ENCODE measurements at places on chromosomes 12 and 14. TPM values are rescaled to one million over a fixed set of nuclear protein-coding genes. Genes with fewer than 3 reads are reported as not detected.

DNA sequence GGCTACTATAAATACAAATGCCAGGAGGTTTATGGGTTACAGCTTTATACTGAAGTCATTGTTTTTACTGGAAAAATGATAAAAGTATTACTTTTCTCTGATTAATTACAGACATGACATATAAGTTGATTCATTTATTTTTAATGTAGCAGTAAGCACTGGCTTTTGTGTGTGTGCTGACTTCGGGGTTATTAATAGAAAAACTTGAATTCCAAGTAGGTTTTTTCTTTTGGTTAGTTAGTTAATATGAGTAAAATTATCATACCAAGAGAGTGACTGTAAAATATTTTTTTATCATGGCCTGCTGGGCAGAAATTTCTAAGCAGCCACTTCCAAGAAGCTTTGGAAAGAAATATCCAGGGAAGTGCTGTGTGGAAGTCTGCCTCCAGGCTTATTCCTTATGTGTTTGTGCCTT is 56.4 kb downstream of the IFT81 start:
- H3K36me3 ChIP-seq: no peaks in the 10 kb centered on the region
- no peak overlapping the region for H3K4me3 ChIP-seq
- H3K27me3 ChIP-seq: no peaks in the 10 kb centered on the region
- H3K27ac ChIP-seq: peak overlapping the region; percentile 76
- peaks cover 9% of the 10 kb centered on the region for H3K4me1 ChIP-seq

DNA sequence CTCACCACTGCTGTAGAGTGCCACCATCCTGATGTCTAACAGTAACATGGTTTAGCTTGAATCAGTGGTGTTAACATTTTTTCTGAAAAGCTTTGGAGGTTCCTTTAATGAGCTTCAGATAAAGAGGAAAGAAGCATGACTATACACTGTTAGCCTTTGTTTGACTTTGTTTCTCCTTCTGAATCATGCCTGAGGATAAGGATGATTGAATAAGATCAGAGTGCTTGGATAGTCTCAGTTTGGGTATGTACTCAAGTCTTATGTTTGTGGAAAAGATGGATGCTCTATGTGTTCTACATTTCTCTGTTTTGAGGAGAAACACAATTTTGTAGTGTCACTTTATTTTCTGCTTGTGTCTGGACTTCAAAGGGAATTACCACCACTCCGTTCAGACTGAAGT is 42.0 kb downstream of the GPATCH2L start:
- H3K4me3 ChIP-seq: no peak overlapping the region
- H3K27me3 ChIP-seq: no peaks in the 10 kb centered on the region
- DNase-seq: no peak
- H3K4me1 ChIP-seq: no peaks in the 10 kb centered on the region
- no peak overlapping the region for H3K27ac ChIP-seq

DNA sequence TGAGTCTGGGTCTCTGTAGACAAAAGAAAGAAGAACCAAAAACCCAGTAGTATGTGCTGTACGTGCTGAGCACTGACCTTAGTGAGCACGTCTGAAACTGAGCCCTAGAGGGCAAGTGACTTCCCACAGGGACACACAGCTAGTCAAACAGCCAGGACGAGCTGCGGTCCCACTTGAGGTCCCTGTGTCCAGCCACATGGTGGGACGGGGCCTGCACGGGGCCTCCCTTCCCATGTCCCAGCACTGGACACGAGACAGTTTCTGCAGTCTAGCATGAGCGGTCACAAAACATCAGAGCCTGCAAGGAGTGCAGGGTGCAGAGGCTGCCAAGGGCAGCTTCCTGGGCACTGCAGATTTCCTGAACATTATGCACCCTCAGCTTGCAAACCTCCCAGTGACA is 121.6 kb downstream of the NCOR2 start:
- no peaks in the 10 kb centered on the region for H3K27me3 ChIP-seq
- H3K27ac ChIP-seq: no peak overlapping the region
- no peak overlapping the region for H3K4me3 ChIP-seq
- H3K4me1 ChIP-seq: peaks cover 4% of the 10 kb centered on the region
- no peaks in the 10 kb centered on the region for H3K36me3 ChIP-seq

DNA sequence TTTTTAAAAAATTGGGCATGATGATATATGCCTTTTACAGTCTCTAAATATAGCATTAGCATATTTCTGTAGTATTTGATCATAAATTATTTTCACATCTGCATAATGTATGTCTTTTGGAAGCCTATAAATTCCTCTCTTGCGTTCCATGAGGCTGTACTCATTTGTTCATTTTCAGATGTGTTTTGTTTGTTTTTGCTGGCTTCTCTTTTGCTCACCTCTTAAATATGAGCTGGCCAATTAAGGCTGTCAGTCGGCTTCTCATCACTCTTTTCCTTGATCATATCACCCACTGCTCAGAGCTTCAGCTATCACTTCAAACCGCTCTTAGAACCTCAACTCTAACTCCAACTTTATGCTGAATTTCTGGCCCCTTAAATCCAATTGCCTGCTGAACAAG is 6.6 kb downstream of the TMEM263 start:
- no peak overlapping the region for H3K27ac ChIP-seq
- H3K36me3 ChIP-seq: no peaks in the 10 kb centered on the region
- DNase-seq: no peak
- H3K4me1 ChIP-seq: peaks cover 9% of the 10 kb centered on the region
- no peaks in the 10 kb centered on the region for H3K27me3 ChIP-seq

- H3K36me3 ChIP-seq: no peaks in the 10 kb centered on the region
- H3K4me3 ChIP-seq: no peak overlapping the region
- DNase-seq: no peak
- H3K27ac ChIP-seq: no peak overlapping the region
- H3K27me3 ChIP-seq: no peaks in the 10 kb centered on the region
These were observed 4.1 kb upstream of the PCNX4 start for GRCh38 chr14:60087668-60088067.

DNA sequence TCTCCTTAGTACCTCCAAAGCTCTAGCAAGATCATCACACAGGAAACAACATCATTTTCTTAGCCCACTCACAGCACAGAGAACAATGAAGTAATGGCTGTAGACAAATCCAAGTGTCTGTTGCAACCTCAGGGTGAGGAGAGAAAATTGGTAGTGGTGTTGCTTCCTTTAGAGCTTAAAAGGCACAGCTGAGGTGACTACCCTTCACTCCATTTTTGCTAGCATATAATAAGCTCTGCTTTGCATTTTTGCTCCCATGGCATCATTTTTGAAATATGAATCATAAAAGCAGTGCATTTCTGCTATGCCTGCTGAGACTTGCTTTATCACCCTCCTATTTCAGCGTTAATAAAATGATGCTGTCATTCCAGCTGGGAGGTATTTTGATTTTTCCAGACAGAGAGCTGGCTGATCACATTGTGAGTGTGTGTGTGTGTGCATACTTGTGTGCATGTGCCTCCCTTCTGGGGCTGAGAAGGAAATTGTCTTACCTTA is 18.5 kb upstream of the PCNX1 start:
- DNase-seq: no peak
- no peaks in the 10 kb centered on the region for H3K4me1 ChIP-seq
- no peak overlapping the region for H3K4me3 ChIP-seq
- no peak overlapping the region for H3K27ac ChIP-seq
- H3K27me3 ChIP-seq: no peaks in the 10 kb centered on the region

DNA sequence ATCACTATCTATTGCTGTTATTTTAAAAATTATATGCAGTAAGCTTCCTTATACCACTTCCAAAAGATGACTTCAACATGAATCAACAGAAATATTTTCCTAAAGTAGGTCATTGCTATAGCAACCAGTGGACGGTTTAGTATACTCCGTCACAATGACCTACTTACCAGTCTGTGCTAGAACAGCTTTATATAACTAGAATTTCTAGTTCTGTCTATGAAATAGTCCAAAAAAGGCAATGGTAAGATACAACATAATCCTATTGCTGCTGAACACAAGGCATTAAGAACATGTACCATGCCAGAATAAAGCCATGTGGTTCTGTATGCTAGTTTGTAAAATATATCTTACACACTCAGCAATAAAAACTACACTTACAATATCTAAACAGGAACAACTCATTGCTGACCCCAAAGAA is 40.7 kb upstream of the MTERF2 start:
- H3K36me3 ChIP-seq: no peaks in the 10 kb centered on the region
- DNase-seq: no peak
- no peaks in the 10 kb centered on the region for H3K27me3 ChIP-seq

DNA sequence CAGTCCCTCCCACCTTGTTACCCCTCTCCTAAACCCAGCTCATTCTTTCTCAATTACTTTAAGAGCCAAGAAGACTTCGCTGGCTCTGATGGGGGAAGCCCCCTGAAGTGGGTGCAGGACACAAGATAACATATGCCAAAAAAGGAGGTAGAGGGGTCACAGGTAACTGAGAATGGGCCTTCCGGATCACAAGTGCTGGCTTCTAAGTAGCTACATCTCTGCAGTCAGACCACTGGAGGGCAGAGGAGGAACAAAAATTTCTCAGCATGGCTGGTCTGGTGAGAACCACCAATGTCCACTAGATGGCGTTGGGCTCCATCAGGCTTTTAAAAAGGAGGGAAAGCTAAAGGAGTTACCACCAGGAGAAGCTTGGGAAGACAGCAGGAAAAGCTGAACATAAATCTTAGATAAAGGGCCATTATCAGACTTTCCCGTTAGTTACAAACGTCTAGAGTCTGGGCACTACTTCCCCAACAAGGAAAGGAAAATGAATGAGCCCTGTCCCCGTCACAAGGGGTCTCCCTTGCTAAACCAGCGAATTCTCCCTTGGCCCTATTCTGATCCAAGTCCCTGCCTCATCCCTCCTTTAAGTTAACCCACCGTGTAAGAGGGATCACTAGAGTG is 11.6 kb upstream of the CDH24 start:
- H3K4me1 ChIP-seq: no peaks in the 10 kb centered on the region
- H3K36me3 ChIP-seq: peaks cover 4% of the 10 kb centered on the region
- H3K27me3 ChIP-seq: no peaks in the 10 kb centered on the region
- no peak overlapping the region for H3K27ac ChIP-seq

- no peaks in the 10 kb centered on the region for H3K36me3 ChIP-seq
- H3K27me3 ChIP-seq: no peaks in the 10 kb centered on the region
- H3K4me1 ChIP-seq: no peaks in the 10 kb centered on the region
These were observed 21.2 kb downstream of the DEGS2 start for GRCh38 chr14:100138082-100138787.

- no peak for DNase-seq
- H3K27ac ChIP-seq: no peak overlapping the region
- H3K4me1 ChIP-seq: no peaks in the 10 kb centered on the region
- H3K27me3 ChIP-seq: no peaks in the 10 kb centered on the region
- H3K36me3 ChIP-seq: no peaks in the 10 kb centered on the region
- H3K4me3 ChIP-seq: no peak overlapping the region
These were observed 305.6 kb downstream of the RAD51B start for GRCh38 chr14:68124979-68125731.

DNA sequence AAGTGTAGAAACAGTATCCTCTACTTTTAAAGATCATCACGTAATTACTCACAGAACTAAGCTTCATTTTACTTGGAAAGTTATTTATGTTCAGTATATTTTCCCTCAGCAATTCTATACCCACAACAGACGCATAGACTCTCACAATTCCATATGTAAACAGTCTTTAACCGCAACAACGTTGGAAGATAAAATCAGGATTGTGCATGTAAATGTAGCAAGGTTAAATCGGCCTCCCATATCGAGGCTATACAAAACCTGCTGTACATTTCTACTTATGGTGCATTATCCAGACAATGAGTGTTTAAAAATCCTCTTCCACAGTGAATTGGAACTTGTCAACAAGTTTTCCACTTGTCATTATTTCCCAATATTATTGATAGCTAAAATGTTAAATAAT is 581.1 kb downstream of the SLC16A7 start:
- no peak overlapping the region for H3K27ac ChIP-seq
- H3K4me3 ChIP-seq: no peak overlapping the region
- no peak for DNase-seq
- H3K27me3 ChIP-seq: no peaks in the 10 kb centered on the region
- H3K36me3 ChIP-seq: no peaks in the 10 kb centered on the region

GRCh38 chr12:88354691-88355090 is 212.6 kb downstream of the TMTC3 start:
- H3K4me1 ChIP-seq: no peaks in the 10 kb centered on the region
- H3K4me3 ChIP-seq: no peak overlapping the region
- no peaks in the 10 kb centered on the region for H3K27me3 ChIP-seq
- no peaks in the 10 kb centered on the region for H3K36me3 ChIP-seq

DNA sequence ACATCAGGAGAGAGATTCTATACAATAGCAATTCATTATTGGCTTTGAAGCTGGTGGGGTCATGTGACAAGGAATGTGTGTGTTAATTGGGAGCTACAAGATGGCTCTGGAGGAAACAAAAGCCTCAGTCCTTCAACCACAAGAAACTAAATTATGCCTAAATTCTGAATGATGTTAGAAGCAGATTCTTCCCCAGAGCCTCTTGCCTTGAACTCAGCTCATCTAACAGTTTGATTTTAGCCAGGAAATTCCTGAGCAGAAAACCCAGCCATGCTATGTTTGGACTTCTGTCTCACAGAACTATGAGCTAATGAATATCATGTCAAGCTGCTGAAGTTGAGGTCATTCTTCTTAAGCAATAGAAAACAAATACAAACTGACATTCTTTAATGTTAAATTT is 274.7 kb downstream of the SLC6A15 start:
- no peak overlapping the region for H3K4me3 ChIP-seq
- no peak for DNase-seq
- no peak overlapping the region for H3K27ac ChIP-seq
- no peaks in the 10 kb centered on the region for H3K4me1 ChIP-seq
- H3K36me3 ChIP-seq: no peaks in the 10 kb centered on the region

GRCh38 chr14:89957791-89958190 is 2.1 kb downstream of the TDP1 start:
- peaks cover 5% of the 10 kb centered on the region for H3K4me1 ChIP-seq
- H3K4me3 ChIP-seq: no peak overlapping the region
- no peaks in the 10 kb centered on the region for H3K36me3 ChIP-seq
- H3K27me3 ChIP-seq: no peaks in the 10 kb centered on the region
- DNase-seq: no peak
- H3K27ac ChIP-seq: no peak overlapping the region

DNA sequence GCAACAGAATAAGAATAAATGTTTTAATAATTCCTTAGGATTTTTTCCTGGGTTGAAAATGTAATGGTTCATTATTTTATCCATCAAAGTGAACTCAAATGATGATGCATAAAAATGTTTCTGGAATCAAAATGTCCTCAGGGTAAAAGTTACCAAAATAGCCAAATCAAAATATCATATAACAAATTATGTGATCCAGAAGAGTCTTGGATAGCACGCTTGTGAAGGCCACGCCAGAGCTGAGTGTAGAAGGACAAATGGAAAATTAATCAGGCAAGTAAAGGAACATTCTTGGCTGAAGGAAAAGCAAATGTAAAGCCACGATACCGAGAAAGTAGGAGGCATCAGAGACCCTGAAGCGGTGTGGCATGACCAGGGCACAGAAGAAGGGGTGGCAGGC is 169.2 kb downstream of the CAPZA3 start:
- H3K36me3 ChIP-seq: no peaks in the 10 kb centered on the region
- DNase-seq: no peak
- H3K27ac ChIP-seq: no peak overlapping the region
- no peaks in the 10 kb centered on the region for H3K27me3 ChIP-seq

Gene TOX4
- total RNA-seq: 75.7 TPM

Gene CLEC9A
- total RNA-seq: 0.42 TPM

Gene DDX51
- 14.3 TPM for total RNA-seq

Gene MYO1H
- not detected for total RNA-seq

Gene GMFB
- total RNA-seq: 37.6 TPM

Gene HOTAIR
- 9.7 TPM for total RNA-seq

Gene STXBP6
- total RNA-seq: 1.8 TPM
